ENCODE measurements at places on chromosomes 3 and 15. TPM values are rescaled to one million over a fixed set of nuclear protein-coding genes. Genes with fewer than 3 reads are reported as not detected.

Gene SPINT1
- total RNA-seq: 0.12 TPM

DNA sequence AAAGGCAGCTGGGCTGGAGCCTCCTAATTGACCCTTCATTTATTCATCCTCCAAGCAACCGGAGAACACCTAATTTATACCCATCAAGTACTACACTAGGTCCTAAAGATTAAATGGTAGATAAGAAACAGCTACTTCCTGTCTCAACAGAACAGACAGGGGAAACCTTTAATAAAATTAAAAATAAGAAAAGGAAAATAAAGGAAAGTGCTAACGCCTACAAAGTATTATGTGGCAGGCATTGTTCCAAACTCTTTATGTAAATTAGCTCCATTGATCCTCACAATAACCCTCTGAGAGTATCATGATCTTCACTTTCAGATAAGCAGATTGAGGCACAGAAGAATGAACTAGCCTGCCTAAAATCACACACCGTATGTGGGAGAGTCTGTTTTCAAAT is 139.5 kb downstream of the CNTN6 start:
- no peaks in the 10 kb centered on the region for H3K27me3 ChIP-seq
- no peak overlapping the region for H3K27ac ChIP-seq
- no peaks in the 10 kb centered on the region for H3K4me1 ChIP-seq
- H3K4me3 ChIP-seq: no peak overlapping the region
- DNase-seq: no peak

GRCh38 chr15:62362608-62363007 is 197.5 kb upstream of the C2CD4B start:
- no peak overlapping the region for H3K27ac ChIP-seq
- peaks cover 29% of the 10 kb centered on the region for H3K27me3 ChIP-seq
- DNase-seq: peak; percentile 65
- H3K36me3 ChIP-seq: no peaks in the 10 kb centered on the region

DNA sequence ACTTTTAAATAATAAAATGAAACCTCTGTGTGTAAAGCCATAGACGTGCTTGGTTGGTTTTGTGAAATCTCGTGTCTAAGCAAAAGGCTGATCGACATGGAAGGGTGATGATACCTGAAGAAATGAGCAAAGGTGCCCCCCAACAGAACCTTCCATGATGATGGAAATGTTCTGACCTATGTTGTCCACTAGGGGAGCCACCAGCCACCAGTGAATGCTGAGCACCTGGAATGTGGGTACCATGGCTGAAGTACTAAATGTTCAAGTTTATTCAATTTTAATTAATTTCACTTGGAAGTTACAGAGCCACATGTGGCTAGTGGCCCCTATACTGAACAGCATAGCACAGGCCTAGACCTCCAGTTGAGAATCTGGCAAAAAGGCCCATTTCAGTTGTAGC is 158.8 kb downstream of the POLR2M start:
- peaks cover 4% of the 10 kb centered on the region for H3K27me3 ChIP-seq
- H3K36me3 ChIP-seq: no peaks in the 10 kb centered on the region
- no peak overlapping the region for H3K27ac ChIP-seq
- no peak for DNase-seq
